ENCODE measurements at places on chromosomes 2 and 18. TPM values are rescaled to one million over a fixed set of nuclear protein-coding genes. Genes with fewer than 3 reads are reported as not detected.

DNA sequence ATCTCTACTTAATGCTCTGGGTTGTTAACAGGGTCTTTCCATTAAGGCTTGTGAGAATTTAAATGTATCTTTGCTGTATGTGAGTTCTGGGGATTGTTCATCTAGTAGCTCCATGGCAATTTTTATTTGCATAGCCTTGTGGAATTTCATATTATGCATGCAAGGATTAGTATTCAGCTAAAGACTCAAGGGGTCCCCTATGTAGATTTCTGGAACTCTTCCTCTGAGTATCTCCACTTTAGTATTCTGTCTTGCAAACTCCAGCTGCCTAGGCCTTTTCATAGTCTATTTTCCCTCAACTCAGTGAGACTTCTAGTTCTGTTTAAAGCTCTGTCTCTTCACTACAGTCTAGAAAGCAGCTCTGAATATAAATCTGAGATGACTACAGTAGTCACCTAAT is 304.6 kb upstream of the REV1 start:
- H3K4me1 ChIP-seq = no peaks in the 10 kb centered on the region
- H3K36me3 ChIP-seq = no peaks in the 10 kb centered on the region

DNA sequence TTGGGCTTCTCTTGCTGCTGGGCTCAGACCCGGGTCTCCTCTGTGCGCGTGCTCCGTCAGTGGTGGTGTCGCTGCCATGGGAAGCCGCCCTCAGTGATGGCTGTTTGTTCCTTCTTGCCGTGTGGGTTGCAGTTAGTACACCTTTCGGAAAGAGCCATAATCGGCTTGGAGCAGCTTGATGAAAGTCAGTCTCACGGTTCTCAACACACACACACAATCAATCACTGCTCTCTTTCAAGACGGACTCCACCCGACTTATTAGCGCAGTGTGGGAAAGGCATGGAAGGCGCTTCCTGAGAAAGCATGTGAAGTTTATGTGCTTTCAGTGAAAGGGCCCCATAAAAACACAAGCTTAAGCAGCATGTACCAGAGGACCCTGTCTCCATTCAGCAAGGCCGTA is 64.1 kb downstream of the SOX11 start:
- H3K4me3 ChIP-seq = no peak overlapping the region
- no peak overlapping the region for H3K27ac ChIP-seq
- no peaks in the 10 kb centered on the region for H3K36me3 ChIP-seq
- no peaks in the 10 kb centered on the region for H3K4me1 ChIP-seq
- no peak for DNase-seq
- no peaks in the 10 kb centered on the region for H3K27me3 ChIP-seq

DNA sequence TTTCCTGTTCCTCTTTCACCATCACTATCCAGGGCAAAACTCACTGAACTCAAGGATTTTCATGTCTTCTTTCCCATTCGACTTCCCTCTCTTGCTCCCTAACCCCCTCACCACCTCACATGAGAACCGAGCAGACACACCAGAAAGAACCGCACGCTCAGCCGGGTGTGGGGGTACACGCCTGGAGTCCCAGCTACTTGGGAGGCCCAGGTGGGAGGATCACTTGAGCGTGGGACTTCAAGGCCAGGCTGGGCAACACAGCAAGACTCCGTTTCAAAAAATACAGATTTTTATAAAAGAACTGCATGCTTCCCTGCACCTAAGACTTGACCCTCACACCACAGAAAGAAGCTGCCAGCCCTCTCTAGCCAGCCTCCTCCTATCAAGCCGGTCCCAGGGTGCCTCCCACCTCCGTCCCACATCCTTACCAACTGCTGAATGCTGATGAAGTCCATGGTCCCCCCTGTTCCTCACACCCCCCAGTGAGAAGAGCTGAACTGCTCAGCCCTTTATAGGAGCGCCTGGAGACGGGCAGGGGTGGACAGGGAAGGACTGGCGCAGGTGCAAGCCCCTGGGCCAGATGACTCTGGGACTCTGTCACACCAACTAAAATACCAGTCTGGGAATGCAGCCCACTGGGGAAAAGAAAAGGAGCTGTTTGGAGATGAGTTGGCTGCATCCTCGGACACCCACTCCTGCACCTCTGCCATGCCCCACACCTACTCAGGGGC is at the start of gene ANKRD23:
Gene ANKRD23, minus strand, starts transcription at position 484 of the 731 bp plus-strand sequence. Its CDS starts 29 bp downstream, at position 455.
- no peak within 1 kb of the TSS for H3K4me3 ChIP-seq
- no peak within 1 kb of the TSS for H3K27ac ChIP-seq
- no peaks in the 10 kb centered on the region for H3K27me3 ChIP-seq
- H3K36me3 ChIP-seq = peaks cover 7% of the 10 kb centered on the region

DNA sequence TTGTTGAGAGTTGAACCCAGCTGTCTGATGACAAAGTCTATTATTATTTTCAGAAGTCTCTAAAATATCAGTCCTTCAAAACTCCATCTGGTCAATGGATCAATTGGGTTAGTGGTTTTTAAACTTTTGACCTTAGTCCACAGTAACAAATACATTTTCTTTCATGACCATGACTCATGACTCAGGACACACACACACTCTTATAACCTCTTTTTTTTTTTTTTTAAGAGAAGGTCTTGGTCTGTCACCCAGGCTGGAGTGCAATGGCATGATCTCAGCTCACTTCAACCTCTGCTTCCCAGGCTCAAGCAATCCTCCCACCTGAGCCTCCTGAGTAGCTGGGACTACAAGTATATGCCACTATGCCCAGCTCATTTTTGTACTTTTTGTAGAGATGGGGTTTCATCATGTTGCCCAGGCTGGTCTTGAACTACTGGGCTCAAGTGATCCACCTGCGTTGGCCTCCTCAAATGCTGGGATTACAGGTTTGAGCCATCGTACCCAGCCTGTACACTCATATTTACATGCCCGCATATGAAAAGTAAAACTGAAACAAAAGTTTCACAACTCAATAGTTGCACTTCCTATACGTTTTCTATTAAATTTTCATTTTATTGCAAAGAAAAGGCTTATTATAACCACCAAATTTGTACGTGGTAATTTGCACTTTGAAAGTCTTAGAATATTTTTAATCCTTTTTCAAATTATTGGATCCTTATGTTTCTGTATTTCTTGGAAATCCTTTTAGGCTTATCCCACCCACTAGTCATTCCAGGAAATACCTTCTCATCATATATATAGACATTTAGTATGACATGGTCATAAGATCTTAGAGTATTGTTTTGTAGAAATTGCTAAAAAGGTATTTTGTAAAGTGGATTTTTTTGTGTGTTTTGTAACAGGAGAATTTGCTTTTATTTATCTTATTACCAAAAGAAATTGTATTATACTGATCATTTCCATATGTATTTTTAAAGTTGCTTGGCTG is 199.0 kb downstream of the LPIN1 start:
- H3K27ac ChIP-seq = no peak overlapping the region
- H3K4me3 ChIP-seq = no peak overlapping the region
- no peaks in the 10 kb centered on the region for H3K27me3 ChIP-seq
- H3K4me1 ChIP-seq = no peaks in the 10 kb centered on the region

The MOGAT1 gene
- total RNA-seq = not detected
